ENCODE measurements at places on chromosomes 7 and 10. TPM values are rescaled to one million over a fixed set of nuclear protein-coding genes. Genes with fewer than 3 reads are reported as not detected.

The CYP3A4 gene
- total RNA-seq, result not detected

The SDHAF3 gene
- total RNA-seq, result 1.1 TPM

GRCh38 chr7:81770728-81771223, 929 bp upstream of the HGF start:
- H3K4me3 ChIP-seq, result peak overlapping the region; percentile 76
- no peaks in the 10 kb centered on the region for H3K36me3 ChIP-seq
- H3K4me1 ChIP-seq, result peaks cover 28% of the 10 kb centered on the region

GRCh38 chr7:10211861-10212260, 761.8 kb upstream of the PHF14 start:
- no peak for DNase-seq
- H3K27ac ChIP-seq, result no peak overlapping the region
- H3K36me3 ChIP-seq, result no peaks in the 10 kb centered on the region
- H3K4me3 ChIP-seq, result no peak overlapping the region

GRCh38 chr10:44384601-44385025, 284 bp downstream of the CXCL12 start:
- H3K27me3 ChIP-seq, result no peaks in the 10 kb centered on the region
- H3K4me1 ChIP-seq, result peaks cover 42% of the 10 kb centered on the region
- peak overlapping the region; percentile 79 for H3K4me3 ChIP-seq
- no peak overlapping the region for H3K27ac ChIP-seq
- DNase-seq, result no peak

DNA sequence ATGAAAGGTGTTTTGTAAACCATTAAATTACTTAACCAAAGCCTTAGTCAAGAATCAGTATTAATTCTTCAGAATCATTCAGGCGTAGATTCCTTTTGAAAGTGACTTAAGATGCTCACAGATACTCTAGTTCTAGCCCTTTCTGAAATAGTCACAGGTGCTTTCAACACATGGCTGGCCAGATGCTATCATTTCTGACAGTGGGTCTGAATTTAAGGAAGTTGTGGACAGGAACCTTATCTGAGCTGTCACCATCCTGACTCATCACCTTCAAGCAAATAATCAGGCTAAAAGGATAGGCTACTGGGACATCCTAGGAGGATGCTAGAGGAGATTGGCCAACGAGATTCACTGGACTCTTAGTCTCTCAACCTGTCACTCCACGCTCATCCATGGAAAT, 501.5 kb downstream of the LRMDA start:
- no peak overlapping the region for H3K27ac ChIP-seq
- no peak overlapping the region for H3K4me3 ChIP-seq
- H3K36me3 ChIP-seq, result no peaks in the 10 kb centered on the region
- H3K4me1 ChIP-seq, result no peaks in the 10 kb centered on the region
- no peaks in the 10 kb centered on the region for H3K27me3 ChIP-seq
- DNase-seq, result no peak

DNA sequence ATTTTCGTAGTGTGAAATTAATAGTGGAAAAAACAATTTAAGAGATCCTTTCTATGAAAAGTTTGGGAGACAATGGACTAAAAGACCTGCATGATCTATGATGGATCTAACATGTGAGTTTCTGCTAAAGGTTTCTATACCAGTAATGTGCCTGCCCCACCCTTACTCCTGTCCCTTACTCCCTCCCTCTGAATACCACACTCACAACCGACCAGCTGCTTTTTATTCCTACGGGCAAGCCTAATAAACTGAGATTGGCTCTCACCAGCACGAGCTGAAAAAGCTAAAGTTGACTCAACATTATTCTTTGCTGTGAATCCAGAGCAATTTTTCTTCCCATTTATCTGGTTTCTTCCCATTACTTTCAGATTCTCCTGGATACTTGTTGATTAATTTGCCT, 17.8 kb upstream of the REEP3 start:
- H3K4me3 ChIP-seq, result no peak overlapping the region
- H3K4me1 ChIP-seq, result peaks cover 55% of the 10 kb centered on the region
- no peak overlapping the region for H3K27ac ChIP-seq
- H3K36me3 ChIP-seq, result no peaks in the 10 kb centered on the region
- no peak for DNase-seq

GRCh38 chr10:11018855-11019631, 1.4 kb downstream of the CELF2 start:
- peak overlapping the region; percentile 87 for H3K4me3 ChIP-seq
- H3K27me3 ChIP-seq, result no peaks in the 10 kb centered on the region
- no peak overlapping the region for H3K27ac ChIP-seq
- peaks cover 13% of the 10 kb centered on the region for H3K4me1 ChIP-seq

DNA sequence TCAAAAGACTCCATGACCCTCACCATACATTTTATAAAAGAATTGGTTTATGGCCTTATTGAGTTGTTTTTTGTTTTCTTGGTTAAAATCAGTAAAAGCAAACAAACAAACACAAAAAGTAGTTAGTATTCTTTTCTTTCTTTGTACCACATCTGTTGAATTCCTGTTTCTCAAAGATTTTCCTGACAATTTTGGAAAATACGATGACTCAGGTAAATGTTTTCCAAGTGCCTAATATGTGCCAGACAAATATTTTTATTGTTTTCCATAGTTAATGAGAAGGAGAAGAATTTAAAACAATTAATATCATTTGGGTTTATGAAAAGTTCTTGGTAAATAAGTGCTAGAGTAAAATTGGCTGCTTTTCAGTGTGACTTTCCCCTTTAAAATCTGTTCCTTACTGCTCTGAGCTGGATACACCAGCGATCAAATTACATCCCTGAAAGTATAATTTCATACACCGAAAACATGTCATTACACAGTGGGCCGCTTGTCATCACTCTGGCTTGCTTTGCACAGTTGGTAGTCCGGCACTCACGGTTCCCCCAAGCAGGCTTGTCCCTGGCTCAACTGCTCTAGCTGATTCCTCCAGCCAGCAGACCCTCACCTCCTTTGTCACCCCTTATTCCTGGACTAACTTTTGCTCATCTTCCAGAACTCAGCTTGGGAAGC, 80.5 kb downstream of the TBXAS1 start:
- H3K27ac ChIP-seq, result no peak overlapping the region
- H3K27me3 ChIP-seq, result no peaks in the 10 kb centered on the region
- H3K36me3 ChIP-seq, result no peaks in the 10 kb centered on the region
- H3K4me3 ChIP-seq, result no peak overlapping the region
- peaks cover 5% of the 10 kb centered on the region for H3K4me1 ChIP-seq

GRCh38 chr7:54799792-54800191, 40.8 kb upstream of the SEC61G start:
- H3K4me3 ChIP-seq, result no peak overlapping the region
- H3K27ac ChIP-seq, result no peak overlapping the region
- H3K27me3 ChIP-seq, result no peaks in the 10 kb centered on the region
- H3K4me1 ChIP-seq, result no peaks in the 10 kb centered on the region
- no peaks in the 10 kb centered on the region for H3K36me3 ChIP-seq
- no peak for DNase-seq

DNA sequence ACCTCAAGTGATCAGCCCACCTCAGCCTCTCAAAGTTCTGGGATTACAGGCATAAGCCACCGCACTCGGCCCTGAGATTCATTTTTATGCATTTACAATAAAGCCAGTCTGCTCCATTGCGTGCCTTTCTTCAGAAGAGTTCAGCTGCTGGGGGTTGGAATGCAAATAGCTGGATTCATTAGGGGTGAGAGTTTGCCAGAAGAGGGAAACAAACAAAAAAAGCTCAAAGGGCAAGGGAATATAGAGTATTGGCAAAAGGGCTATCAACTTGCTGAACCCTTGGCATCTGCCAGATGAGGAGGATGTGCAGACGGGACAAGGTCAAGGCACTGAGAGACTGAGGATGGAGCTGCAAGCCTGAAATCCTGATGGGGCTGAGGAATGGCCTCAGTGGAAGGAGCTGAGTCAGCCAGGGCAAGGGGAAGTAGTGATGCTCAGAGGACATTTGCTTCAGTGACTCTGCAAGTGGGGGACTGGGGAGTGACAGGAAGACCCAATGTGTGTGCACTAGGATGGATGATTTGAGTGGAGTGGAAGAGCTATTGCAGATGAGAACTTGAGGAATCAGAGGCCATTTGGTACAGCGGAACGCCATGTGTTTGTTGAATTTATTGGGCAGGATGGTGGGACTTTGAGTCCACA, 75.0 kb upstream of the ARMC3 start:
- no peaks in the 10 kb centered on the region for H3K27me3 ChIP-seq
- no peak for DNase-seq
- peaks cover 19% of the 10 kb centered on the region for H3K4me1 ChIP-seq
- no peaks in the 10 kb centered on the region for H3K36me3 ChIP-seq
- H3K4me3 ChIP-seq, result no peak overlapping the region
